H54 (cell line): ENCODE measurements at places on chromosomes 12 and 14.

DNA sequence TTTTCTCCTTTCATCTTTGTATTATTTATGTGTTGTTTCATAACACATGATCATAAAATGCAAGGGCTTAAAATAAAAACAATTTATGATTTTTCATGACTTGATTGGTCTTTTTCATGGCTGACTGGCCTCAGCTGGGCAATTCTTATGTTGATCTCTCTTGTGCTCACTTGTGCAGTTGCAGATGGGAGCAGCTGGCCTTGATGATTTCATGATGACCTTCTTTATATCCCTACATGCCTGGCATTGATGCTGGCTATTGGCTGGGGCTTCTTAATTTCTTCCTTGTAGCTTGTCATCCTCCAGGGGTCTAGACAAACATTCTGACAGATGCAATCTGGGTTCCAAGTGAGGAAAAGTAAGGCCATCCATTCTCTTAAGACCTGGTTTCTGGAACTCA is 1832.8 kb upstream of the FLRT2 start:
- no peak for DNase-seq

DNA sequence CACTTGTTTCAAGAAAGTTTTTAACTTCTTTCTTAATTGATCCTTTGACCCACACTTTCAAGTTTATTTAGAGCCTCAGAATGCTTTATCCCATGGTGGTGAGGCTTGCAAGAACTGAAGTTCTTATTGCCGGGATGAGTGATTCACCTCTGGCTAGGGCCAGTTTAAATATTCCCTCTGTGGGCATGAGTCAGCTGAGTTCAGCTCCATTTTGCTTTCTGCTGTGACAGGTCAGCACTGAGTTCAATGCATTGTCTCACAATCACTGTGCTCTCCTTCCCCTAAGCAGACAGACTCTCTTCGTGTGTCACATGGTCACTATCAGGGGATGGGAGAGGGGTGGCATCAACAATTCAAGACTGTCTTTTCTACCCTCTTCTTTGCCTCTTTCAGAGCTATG is 514.6 kb upstream of the FBXO33 start:
- DNase-seq: no peak

DNA sequence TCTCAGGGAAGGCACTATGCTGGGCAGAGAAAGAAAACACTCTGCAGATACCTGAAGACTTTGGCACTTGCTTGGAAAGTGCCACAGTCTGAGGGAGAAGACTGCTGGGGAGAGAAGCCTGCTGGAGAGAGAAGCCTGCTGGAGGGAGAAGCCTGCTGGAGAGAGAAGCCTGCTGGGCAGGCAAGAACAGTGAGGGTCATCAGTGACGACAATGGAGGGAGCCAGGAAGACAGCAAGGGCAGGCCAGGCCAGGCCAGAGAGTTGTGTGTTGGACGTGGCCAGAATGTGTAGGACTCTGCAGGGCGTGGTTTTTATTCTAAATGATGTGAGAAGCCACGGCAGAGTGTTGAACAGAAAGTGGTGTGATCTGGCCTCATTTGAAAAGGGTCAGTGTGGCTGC is 185.3 kb upstream of the ABCD2 start:
- no peak for DNase-seq

- DNase-seq: no peak
Measured at GRCh38 chr14:95515080-95515489, 1.4 kb downstream of the SYNE3 start.

DNA sequence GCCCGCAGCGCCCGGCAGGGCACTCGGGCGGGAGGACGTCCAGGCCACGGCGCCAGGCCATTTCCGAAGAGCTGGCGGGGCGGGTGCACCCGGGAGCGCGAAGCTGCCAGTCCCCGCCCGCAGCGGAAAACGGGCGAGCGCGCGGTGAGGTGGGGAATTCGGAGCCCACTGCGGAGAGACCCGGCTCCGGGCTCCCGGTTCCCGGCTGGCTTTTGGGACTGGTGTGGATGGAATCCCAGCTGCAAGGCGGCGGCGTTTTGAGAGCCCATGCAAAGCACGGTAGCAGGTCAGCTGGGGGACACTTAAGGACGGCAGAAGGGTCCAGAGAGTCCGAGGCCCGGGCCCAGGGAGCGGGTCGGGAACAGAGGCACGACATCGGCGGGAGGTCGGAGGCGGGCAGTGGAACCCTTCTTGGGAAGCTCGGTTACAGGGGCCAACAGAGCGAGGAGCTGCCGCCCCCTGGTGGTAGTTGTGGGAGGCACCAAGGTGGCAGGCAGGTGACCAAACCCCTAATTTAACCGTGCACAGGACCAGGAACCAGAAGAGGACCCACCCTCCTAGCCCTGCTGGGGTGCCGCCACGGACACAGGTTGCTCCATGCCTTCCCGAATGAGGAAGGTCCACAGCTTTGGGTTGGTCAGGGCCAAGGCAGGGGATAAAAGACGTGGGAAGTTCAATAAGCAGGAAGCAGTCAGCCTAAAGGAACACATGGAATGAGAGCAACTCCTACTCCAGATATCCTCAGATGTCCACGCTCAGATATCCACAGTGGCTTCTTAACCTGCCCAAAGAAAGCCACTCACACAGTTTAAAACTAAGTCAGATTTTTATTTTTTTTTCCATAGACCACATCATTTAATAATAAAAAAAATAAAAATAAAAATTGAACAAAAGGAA is 685 bp upstream of the CDH24 start:
- peak; percentile 81 for DNase-seq

DNA sequence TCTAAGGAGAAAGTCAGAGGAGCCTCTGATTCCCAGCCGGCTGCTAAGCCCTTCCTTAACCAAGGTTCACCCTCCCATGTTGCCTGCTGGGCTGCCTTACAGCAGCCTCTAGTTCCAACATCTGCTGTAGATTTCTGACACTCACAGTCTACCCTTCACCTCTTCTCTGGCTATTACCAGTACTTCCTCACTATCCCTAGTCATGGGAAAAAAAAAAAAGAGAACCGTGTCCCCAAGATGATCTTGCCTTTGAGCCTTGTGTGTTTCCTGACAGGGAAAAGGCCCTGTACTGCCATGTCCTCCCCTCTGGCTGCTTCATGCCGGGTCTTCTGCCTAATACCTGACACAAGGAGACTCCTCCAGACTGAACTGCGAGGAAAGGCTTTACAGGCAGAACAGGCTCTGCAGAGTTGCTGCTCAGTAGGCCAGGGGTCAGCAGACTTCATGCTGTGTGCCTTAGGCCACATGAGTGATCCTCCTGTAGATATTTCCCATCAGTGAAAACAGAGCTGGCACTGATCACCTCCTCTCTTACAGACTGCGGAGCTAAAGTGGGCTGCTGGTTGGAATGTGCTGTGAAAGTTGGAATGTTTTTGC is 46.8 kb downstream of the PRKCH start:
- no peak for DNase-seq
